ENCODE measurements at places on chromosomes 7 and 10.

DNA sequence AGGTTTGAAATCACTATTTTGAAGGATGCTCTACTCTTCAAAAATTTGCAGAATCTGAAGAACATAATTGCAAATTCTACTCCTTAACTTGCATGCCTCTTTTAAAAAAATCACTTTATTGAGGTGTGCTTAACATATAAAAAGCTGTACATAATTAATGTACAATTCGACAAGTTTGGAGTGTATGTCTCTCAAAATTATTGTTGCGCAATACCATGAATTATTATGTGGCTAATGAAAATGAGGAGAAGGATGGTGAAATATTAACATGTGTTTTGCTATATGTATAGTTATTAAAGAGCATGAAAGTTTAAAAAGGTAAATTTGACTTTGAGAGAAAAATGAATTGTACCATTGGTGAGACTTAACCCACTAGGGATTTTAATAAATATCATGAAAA, 187.2 kb upstream of the MALRD1 start:
- no peak for DNase-seq

GRCh38 chr10:60560451-60560850, 170.8 kb upstream of the ANK3 start:
- no peak for DNase-seq

DNA sequence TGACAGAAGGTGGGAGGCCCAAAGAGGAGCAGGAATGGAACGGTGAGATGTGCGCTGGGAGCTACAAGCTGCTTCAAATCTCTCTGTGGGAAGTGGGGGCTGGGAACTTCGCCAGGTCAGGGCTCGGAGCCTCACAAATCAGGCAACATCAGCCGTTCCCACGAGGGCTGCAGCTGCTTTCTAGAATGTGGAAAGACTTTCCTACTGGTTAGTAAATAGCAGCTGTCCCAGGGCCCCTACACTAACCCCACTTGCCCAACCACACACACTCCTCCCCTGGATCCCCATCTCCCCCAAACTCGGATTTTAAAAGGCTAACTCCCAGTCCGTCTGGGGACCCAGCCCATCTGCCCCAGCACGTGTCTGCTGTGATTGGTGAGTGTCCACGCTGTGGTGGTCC, 40.6 kb upstream of the PITRM1 start:
- DNase-seq, result no peak

GRCh38 chr7:45070254-45070642, 18.5 kb downstream of the NACAD start:
- DNase-seq, result no peak

- no peak for DNase-seq
Measured at GRCh38 chr7:43674559-43675436, 54.5 kb downstream of the COA1 start.

GRCh38 chr10:2790396-2791188, 276.8 kb upstream of the PFKP start:
- no peak for DNase-seq

DNA sequence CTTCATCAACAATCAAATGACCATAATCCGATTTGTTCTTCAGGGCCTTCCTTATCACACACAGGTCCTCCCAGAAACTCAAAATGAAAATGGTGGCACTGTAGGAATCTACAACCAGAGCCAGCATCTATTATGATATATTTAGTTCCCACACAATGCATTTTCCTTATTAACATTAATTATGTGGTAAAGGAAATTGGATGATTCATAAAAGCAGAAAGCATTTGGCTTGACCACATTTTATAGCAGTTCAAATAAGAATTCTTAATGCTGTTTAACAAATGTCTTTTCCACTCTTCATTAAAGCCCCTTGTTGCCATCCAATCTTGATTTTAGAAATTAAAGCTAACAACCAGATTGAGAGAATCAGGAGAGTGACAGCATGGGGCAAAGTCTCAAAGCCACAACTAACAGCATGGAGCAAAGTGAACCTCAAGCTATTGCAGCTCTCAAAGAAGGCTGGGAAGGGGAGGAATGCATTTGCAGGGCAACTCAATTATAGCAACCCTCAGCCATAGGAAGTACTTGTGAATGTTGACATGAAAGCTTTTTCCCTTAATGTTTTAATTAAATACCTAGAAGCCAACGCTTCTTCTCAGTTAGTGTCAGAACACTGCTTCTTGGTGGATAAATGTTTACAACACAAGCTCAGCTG, 549.1 kb downstream of the NXPH1 start:
- no peak for DNase-seq

- no peak for DNase-seq
Measured at GRCh38 chr7:110808361-110808760, 282.6 kb upstream of the LRRN3 start.

- DNase-seq, result no peak
Measured at GRCh38 chr7:96328016-96328415, 6.1 kb upstream of the SLC25A13 start.

- DNase-seq, result no peak
Measured at GRCh38 chr10:19620811-19621210, 195.4 kb upstream of the PLXDC2 start.

- no peak for DNase-seq
Measured at GRCh38 chr10:58568428-58568935, 55.8 kb downstream of the BICC1 start.

DNA sequence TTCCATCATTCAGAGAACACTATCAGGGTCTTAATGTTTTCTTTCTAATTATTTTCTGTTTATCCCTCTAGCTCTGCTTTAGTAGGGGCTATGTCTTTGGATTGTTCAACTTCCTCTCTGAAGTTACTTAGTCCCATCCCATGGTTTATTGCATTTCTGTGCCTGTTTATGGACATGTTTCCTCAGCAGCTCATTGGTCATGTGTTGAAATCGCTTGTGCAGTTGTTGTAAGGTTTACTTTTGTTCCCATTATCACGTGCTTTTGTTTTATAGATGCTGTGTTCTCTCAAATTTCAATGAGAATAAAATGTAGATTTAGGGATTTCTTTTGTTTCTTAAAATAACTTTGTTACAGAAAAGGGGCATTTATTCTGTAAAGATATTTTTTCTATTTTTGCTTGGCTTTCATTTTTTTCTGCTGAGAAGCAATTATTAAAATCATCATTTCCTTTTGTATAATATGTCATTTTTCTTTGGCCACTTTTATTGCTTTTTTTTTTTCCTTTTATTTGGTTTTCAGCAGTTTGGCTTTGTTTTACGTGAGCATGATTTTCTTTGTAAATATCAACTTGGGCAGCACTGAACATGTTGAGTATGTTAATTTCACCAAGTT, 110.9 kb downstream of the CCDC7 start:
- no peak for DNase-seq

DNA sequence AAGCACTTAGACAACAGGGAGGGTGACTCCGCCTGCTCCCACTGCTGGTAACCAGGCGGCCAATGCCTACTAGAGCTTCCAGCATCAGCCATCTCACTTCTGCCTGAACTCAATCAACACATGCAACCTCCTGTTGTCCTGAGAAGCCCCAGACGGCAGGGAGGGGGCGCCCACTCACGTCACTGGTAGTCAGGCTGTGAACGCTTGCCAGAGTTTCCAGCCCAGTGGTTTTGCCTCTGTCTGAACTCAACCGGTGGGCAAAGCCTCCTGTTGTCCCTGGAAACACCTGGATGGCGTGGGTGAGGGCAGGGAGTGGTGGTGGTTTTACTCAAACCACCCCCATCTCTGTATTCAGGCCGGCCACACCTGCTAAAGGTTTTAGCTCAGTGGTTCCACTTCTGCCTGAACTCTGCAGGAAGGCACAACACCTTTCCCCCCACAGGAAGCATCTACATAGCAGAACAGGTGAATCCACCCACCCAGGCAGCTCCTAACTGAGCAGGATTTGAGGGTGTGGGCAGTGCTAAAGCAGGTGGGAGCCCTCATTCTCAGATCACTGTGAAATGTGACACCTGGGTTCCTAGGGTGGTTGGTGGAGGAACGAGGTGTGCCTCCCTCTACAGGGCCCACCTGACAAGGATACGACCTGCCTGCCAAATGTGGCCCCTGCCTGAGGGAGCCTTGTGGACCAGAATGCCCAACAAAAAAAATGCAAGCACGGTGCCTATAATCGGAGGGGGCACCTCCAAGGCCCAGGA, 563.0 kb upstream of the SEMA3D start:
- no peak for DNase-seq

DNA sequence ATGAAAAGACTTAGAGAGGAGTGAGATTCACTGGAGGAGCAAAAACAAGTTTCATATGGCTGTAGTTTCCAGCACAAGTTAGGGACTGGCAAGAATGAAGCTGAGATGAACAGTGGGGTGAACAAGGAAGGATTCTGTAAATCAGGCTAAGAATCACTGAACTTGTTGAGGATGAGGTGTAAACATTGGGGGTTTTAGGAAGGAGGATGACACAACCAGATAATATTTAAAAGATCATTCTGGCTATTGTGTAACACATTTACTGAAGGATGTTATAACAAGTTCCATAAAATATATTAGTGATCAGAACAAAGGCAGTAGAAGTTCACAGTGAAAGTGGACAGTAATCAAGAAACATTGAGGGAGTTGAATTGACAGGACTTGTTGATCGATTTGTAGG, 68.9 kb downstream of the CD36 start:
- no peak for DNase-seq

GRCh38 chr10:32060347-32060746, 4.1 kb upstream of the KIF5B start:
- no peak for DNase-seq

GRCh38 chr7:118369987-118370386, 145.5 kb downstream of the ANKRD7 start:
- DNase-seq, result no peak

DNA sequence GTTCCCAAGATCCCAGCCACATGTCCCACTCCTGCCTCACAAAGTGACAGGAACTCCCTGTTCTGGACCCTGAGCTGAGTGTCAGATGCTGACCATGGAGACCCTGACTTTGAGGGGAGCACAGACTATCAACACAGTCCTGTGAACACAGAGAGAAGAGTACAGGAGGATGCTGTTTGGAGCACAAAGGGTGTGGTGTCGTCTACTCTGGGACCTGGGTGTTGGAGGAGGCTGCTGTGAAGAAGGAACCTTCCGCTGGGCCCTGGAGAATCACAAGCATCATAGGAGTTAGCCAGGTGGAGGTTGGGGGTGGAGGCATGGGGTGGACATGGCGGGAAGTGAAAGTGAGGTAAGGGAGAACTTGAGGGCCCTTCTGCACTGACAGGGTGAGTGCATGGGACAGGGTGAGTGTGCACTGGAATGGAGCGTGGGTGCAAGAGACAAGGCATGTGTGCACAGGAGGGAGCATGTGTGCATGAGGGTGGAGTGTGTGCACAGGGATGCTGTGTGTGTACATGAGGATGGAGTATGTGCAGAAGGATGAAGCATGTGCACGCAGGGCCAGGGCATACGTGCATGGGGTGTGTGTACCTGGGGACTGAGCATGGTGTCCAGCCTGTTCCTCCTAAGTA, 70.7 kb upstream of the ANTXRL start:
- DNase-seq, result no peak

DNA sequence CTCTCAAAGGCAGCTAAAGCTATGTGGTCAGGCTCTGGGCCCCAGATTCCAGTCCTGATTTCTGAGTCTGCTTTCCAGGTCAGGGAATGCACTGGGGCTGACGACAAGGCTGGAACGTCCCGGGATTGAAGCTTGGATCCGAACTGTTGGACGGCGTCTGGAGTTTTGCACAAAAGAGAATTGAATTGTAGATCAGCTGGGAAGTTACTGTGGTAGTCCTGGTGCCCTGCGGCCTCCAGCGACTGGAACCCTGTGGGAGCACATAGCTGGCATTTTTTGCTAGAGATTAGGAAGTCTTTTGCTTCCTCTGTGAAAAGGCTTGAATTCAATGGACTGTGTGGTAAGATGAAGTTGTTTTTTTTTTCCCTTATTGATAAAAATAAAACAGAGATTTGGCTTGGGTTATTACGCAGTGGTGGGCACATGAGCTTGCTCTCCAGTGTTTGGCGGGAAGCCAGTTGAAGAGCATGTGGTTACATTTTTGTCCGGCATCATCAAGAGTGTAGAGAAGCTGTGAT, at the start of gene HK1:
HK1 (plus strand) TSS at position 51 of the 518 bp plus-strand sequence.
- DNase-seq, result no peak

GRCh38 chr7:33287738-33288137, 158.4 kb downstream of the BBS9 start:
- no peak for DNase-seq

GRCh38 chr7:116242178-116242577, 31.8 kb downstream of the TES start:
- DNase-seq, result no peak

DNA sequence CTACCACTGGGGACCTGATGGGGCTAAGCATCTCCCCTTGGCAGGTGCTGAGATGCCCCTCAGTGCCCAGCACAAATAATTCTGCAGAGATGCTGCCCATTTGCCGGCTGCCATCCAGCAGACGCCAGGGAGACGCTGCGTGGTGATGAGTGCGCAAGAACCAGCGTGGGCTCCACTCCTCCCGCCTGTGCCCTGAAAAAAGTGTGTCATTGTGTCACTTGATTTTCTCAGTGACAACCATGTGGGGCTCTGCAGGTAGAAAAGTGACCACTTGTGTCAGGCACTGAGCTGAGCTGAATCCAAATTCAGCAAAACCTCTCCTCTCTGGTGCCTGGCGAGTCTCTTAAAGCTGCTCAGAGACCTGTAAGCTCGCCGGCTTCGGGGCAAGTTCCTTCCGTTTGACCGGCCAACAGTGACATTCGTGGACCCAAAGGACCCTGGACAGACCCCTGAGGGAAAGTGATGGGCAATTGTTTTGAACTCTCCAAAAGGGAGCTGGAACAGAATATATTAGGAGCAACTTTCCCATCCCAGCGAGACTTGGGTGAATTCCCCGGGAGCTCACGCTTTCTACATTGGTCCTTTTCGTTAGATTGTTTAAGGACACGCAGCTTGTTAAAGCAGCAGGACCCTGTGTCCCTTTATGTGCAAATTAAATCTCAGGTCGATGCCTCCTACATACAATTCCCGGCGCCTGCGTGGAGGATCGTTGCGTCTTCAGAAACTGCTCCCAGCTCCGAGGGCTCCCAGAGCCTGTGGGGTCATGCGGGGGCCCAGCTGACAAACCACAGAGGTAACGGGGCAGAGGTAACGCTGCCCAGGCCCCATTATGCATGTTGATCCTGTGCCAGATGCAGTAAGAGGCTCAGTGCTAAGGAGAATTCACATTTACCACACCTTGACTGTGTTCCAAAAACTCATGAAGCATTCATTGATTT, 332.7 kb downstream of the ADARB2 start:
- no peak for DNase-seq

DNA sequence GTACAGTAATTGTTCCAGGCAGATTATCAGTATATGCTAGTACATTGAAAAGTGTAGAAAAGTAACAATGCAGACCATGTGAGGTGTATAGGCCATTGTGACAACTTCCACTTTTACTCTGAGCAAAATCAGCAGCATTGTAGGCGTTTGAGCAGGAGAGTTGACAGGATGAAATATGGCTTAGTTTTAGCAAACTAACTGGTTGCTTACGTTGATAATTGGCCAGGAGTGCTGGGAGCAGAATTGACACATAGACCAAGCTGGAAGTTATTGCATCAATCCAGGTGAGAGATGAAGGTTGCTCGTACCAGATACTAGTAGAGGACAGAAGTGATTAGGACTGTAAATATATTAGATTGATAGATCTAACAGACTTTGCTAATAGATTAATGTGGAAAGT, 46.0 kb downstream of the LCOR start:
- no peak for DNase-seq

- no peak for DNase-seq
Measured at GRCh38 chr10:87500646-87501048, 4.0 kb upstream of the MINPP1 start.
